ENCODE measurements at places on chromosomes 2 and 18.
A peak's percentile ranks its signal among the peaks of the same experiment; 100 is the strongest.

DNA sequence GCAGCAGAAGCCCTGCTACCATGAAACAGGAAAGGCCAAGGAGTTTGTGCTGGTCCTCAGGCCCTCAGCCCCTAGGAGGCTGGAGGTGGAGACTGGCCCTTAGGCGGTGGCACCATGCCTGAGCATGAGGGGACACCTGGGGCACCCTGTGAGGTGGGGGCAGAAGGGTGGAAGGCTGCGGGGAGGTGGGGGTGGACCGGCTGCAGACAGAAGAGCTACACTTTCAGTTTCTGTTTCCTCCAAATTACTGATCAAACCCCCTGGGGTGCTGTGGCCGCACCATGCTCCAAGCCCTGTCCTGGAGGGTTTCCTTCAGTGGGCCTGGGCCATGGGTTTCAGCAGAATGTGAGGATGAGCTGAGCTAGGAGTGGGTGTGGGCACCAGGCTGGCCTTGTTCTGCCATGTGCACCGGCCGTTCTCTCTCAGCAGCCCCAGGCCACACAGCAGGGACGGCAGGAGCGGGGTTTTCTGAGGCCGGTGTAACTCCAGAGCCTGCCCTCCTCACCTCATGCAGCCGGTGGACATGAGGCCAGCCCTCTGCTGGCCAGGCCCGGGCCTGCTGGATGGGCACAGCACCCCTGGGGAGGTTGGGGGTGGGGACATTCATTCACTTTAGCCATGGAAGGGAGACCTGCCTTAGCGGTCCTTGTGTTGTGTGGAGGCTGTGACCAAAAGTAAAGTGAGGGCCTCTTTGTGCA lies 51.5 kb downstream of the PLEKHB2 start:
- DNase-seq: no peak

DNA sequence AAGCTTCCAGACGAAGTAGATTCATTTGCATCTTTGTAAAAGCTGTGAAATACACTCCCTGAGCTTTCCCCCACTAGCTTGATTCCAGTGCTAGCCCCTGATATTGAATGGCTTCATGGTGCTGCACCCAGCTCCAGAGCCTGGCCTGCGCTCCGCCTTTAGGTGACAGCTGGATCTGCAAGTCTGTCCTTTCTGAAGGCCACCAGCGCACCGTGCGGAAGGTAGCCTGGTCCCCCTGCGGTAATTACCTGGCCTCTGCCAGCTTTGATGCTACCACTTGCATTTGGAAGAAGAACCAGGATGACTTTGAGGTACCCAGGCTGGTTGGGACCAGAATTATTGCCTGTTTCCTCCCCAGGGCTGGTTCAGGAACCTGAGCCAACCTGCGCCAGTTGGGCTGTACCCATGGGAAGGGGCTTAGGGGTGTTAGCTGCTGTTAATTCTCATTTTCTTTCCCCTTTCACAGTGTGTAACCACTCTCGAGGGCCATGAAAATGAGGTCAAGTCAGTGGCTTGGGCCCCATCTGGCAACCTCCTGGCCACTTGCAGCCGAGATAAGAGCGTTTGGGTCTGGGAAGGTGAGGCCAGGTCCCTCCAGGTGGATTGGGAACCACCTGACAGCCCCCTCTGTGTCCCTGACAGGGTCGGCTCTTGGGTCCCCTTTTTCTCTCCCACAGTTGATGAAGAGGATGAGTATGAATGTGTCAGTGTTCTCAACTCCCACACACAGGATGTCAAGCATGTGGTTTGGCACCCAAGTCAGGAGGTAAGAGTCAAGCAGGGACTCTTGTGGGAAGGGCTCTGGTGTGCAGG lies 1.3 kb downstream of the CIAO1 start:
- DNase-seq: peak; percentile 50

DNA sequence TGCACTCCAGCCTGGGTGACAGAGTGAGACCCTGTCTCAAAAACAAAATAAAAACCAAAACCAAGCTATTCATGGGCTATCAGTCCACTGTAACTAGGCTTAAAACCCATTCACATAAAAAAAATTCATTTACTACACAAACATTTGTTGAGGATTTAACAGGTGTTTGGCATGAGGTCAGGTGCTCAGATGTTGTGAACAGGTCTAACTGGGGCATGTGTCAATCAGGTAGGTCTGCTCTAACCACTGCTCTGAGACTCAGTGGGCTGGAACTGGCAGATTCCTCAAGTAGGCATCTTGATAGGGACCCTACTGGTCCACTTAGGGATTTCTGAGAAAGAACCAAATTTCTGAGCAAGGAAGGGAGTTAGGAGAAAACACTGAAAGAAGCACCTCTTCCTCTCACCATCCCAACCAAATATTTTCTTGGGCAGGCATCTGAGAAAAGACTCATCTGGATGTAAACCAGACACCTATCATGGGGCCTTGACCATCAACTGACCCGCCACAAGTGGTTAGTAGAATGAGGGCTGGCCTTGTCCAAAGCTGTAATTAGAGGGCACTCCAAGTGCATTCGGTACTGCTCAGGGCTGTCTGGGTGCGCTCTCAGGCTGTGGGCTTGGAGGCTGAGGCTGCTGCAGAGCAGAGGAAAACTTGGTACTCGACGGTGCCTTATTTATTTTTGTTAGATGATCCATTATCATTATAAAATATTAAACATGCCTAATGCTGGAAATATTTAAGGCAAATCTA lies 33.9 kb downstream of the WIPF1 start:
- no peak for DNase-seq

- no peak for DNase-seq
These were observed 266.8 kb downstream of the EN1 start for GRCh38 chr2:118580651-118581050.

- no peak for DNase-seq
These were observed 805.1 kb downstream of the RNF144A start for GRCh38 chr2:7722212-7722910.

GRCh38 chr2:188629753-188630527 lies 338.3 kb downstream of the GULP1 start:
- no peak for DNase-seq

- DNase-seq: no peak
These were observed 49.0 kb upstream of the TWSG1 start for GRCh38 chr18:9285604-9286003.

DNA sequence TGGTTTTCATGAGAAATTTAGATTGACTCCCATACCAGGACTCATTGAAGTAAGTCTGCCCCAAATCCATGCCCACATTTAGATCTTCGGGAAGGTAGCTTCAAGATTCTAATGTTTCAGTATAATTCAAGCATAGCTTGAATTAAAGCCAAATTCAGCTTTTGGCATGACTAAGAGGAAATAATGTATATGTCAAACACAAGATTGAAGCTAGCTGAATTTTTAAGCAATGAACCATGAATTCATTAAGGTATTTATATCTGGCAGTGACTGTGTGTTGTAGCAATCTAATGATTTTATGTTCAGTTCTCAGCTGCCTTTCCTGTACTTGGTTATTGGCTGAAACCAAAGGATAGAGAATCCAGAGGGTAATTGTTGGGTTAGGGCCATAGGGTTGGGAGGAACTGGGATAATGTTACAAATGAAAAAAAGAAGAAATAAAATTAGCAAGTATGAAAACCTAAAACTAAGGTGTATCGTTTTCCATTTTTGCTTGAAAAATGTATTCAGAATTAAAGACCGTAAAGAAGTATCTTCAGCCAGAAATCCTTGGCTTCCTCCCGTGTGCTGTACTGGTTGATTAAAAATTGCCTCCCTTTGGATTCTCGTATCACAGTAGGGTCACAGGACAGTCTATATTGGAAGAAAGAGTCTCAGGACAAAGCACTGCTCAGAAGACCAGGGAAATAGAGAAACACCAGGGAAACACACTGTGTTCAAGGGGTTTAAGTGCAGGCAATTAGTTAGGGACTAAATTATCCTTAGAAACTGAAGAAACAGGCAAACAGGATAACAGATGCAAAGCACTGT lies 119.0 kb upstream of the FN1 start:
- no peak for DNase-seq

DNA sequence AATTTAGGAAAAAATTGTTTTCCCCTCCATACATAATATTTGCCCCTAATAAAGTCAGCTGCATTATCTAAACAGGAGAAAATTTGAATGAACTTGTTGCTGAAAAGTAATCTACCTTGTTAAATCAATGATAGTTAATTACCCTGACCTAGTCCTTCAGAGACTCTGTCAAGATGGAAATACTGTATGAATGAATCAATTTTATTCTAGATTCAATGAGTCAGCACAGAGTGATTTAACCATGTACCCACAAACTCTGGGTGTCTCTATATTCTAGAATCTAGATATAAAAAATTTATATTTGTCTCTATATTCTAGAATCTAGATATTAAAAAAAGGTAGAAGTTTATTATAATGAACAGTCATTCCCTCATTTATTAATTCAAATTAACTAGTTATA lies 36.2 kb downstream of the NDUFAF7 start:
- DNase-seq: no peak

DNA sequence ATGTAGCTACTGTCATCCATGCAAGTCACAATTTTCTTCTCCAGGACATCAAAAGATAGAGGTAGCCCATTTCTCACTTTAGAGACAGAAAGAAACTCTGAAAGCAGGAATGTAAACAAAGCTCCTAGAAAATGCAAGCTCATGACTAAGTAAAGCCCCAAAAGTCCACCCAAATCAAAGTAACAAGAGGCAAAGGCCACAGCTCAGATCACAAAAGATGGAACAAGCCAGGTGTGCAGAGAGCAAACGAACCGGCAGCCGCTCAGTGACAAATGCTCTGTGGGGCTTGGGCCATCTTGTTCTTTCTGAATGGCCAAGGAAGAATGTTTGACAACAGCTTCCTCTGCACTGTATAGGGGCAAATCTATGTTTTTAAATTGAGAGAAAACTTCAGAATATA lies 201.0 kb downstream of the CYRIA start:
- no peak for DNase-seq

DNA sequence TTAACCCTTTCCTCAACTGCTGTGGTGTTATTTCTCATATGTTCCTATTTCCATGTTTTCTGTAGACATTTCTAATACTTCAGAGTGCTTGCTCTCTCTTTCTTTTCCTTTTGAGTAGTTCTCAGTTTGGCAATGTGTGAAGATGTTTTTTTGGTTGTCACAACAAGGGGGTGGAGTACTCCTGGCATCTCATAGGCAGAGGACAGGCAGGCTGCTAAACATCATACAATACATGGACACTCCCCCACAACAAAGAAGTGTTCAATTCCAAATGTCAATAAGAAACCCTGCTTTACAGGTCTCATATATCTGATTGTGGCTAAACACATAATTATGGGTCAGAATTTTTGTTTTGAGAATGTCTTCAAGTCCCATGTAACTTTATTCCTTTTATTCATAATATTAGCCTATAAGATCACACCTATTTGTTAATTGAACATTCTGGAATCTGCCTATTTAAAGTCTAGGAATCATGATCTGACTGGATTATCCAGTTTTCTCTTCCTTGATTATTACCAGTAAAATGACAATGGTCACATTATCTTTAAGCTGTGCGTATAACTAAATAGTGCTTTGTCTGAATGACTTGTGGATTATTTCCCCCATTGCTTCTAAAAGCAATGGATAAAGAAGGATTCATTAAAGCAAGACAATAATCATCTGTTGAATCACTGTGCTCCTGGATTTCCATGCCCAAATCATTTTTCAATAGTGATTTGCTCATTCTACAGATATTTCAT lies 46.8 kb upstream of the ITPRID2 start:
- no peak for DNase-seq

GRCh38 chr2:174522553-174522952 lies 35.7 kb upstream of the GPR155 start:
- no peak for DNase-seq

DNA sequence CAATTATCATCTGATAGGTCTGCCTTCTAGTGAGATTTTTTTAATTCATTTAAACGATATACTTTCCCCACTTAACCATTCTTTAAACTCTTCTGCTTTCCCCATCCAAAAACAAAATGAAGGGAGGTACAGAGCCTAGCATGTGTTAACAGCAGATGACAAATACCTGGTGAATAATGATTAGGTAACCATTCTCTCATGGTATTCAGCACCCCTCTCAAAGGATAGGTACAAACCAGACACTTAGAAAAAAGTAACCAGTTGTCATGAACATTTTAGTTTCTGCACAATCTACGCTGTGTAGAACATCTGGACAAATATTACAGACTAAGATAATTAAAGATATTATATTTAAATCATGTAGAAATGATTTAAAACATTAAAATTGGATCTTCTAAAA lies 56.3 kb downstream of the DNAH7 start:
- no peak for DNase-seq

GRCh38 chr2:39027421-39027820 lies 93.4 kb downstream of the SOS1 start:
- DNase-seq: no peak

DNA sequence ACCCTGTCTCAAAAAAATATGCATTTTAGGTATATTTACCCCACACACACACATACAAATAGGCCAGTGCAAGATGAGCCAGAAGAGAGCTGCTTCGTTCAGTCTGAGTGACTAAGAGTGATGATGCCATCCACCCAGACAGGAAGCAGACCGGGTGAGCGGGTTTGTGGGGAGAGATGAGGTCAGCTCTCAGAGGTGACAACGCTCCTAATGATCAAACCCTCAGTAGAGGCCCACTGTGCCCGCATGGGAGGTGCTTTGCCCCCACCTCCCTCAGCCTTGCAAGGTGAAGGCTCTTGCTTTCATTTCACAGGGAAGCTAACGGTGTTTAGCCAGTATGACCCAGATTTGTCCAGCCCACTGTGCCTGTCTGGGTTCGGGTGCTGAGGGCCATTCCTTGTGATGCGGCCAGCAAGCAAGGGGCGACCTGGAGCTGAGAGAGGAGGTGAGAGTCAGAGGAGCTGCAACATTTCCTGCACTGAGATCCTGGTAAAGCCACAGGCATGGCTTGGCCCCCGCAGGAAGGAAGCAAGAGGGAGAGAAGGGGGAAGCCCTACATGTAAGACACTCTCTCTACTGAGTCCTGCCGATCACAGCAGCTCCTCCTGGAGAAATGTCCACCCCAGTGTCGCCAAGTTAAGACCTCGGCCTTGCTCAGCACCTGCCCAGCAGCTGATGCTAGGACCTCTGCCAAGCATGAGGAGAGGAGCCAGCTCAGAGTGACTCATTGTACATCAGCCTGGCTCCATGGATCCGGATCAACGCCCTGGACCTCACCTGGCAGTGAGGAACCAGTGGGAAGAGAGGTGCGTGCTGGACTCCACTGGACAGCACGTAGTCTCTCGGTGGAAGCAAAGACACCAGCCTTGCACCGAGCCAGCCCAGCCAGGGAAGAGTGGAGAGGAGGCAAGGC lies 37.0 kb downstream of the NIFK start:
- DNase-seq: peak; percentile 78

DNA sequence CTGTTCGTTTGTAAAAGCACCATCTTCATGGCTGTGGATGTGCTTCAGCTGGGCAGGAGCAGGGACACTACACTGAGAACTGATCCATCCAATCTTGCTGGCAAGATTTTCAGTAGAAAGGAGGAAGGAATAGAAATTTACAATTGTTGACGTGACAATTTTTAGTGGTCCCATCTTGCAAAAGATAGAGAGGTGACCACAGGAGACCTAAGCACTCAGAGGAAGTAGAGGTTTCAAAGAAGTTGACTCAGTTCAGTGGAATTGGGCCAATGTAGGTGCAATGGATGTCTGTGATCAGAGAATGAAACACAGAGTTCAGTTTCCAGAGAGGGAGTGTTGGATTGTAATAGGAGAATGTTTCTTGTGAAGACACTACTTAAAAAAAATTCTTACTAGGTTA lies 1.4 kb downstream of the UGT1A5 start:
- DNase-seq: no peak

All from activated naive CD4-positive, alpha-beta T cell treated with anti-CD3 and anti-CD28 coated beads, Interleukin-2, amount 50 U/mL, for 16 hours (primary cell).